Stimulated activated CD4-positive, alpha-beta T cell treated with anti-CD3 and anti-CD28 coated beads, Interleukin-12 subunit alpha, Interleukin-12 subunit beta, amount 100 ng/mL, for 24 hours (primary cell): ENCODE measurements at places on chromosomes 2 and 18.

GRCh38 chr2:2839782-2840531, 508.9 kb upstream of the MYT1L start:
- no peak for DNase-seq

DNA sequence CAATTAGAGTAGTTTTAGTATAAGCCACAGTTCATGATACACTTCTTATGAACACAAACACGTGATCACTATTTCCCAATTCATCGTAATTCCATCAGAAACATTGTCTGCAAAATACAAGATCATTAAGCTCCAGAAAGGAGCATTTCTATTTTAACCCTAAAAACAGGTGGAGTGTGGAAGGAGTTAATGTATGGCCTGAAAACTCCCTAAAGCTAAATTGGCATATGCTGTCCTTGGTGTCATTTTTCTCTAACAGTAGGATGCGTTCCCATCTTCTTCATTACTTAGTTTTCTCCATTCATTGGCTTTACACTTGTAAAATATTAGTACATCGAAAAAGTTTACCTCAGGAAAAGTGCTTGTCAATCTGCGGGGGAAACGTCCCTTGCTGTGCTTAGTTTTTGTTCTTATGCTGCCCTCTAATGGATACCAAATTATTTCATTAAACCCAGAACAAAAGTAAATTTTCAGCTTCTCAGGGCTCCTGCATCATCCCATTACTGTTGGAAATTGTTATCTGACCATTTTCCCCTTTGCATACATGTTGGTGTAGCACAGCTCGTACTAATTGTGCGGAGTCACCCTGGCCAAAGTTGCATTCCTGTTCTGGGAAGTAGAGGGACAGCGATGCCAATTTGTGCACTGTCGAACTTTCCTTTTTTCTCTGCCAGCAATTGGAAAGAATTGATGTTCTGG, 153.4 kb downstream of the GPD2 start:
- DNase-seq, result no peak

DNA sequence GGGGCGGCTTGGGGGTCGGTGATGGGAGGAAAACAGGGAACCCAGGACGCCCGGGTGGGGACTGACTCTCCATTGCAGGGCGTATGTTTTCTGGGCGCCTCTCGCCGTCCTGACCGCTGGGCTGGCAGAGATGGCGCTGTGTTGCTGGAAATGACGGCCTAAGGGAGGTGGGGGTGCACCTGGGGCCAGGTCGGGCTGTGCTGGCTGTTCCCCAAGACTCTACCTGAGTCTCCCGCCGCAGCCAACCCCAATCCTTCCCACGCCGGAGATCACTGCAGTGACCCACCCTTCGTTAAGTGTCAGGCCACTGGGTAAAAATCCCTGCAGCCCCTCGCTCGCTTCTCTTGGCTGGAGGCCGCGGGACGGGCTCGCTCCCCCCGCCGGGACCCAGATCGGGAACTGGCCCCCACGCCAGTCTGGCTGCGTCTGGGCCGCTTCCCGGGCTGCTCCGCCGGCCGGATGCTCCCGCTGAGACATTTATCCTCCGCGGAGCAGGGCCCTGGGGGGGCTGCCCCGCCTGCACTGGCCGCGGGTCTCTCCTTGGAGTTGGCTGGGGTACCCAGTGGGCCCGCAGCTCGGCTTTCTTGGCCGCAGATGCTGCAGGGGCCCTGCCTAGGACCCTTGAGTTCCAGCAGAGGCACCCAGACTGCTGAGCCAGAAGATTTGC, 7.8 kb upstream of the ARMC9 start:
- no peak for DNase-seq

- DNase-seq, result no peak
These were observed 10.5 kb downstream of the DRC1 start for GRCh38 chr2:26412091-26412673.

- no peak for DNase-seq
These were observed 697 bp upstream of the SPATS2L start for GRCh38 chr2:200305797-200306195.

GRCh38 chr18:36051760-36052159, 15.6 kb downstream of the RPRD1A start:
- DNase-seq, result no peak

GRCh38 chr18:32271672-32272208, 81.9 kb downstream of the MEP1B start:
- DNase-seq, result no peak

- no peak for DNase-seq
These were observed 240.0 kb upstream of the NT5C1B start for GRCh38 chr2:18829251-18829902.

- DNase-seq, result no peak
These were observed 68.6 kb downstream of the KCNS3 start for GRCh38 chr2:17947113-17947512.

GRCh38 chr2:223222397-223222796, 170.4 kb downstream of the KCNE4 start:
- no peak for DNase-seq

DNA sequence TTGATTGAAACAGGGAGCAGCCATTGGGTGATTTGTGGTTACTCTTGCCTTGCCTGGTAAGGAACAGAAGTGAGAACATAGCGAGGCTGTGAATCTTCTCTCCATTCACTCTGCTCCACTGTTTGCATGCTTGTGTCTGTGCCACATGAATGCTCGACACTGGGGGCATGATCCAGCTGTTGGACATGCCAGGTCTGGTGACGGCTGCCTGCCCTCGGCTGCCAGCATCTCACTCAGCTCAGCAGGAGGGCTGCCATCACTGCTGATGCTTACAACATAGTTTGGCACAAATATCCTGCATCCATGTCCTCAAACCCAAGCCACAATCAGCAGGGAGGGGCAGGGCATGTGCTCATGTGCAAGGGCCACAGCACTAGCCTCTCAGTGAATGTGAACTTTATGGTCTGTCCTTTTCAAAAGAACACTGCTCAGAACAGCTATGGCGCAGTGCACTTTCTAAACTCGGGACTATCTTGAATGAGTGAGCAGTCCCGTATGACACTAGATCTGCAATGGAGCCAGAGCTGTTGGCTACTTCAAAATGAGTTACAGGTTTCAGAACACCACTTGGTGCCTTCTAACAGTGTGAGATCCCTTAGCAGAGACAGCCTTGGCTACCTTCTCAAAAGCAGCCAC, 126.3 kb downstream of the NRP2 start:
- DNase-seq, result no peak

GRCh38 chr2:47650001-47650535, 132.9 kb upstream of the MSH6 start:
- no peak for DNase-seq

GRCh38 chr2:201378496-201379397, 21.6 kb upstream of the FLACC1 start:
- no peak for DNase-seq

DNA sequence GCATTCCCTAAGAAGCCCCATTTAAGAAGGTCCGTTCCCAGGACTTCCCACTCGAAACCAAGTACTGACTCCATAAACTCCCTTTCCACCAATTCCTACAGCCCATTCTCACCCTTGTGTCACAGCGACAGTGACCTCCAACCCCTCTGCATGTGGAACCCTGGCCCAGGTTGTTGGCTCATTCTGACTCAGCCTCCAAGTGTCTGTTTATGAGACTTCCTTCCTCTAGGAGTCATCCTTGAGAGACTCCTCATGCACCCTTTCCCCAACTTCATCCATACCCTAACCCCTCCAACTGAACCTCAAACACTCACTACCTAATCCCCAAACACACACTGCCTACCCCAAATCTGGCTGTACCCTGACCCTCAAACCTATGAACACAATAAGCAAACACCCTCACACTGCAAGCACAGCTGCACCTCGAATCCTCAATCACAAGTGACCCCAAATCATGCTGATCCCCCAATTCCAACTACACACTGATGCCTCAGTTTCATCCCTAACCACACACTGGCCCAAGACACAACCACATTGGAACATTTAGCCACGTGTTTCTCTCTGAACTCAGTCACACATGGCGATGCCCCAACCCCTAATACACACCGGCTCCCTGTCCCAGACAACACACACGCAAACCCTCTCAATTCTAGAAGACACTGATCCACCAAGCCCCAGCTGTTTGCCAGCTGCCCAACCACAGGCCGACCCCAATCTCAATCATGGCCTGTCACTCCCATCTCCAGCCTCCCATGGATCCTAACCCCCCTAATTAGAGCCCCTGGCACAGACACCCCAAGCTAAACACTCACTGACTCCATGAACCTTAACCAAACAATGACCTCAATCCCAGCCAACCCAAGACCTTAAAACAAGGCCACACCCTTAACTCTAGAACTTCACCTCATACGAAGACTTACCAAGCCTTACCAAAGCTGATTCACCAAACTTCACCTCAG, 219.6 kb downstream of the CYP26B1 start:
- no peak for DNase-seq

DNA sequence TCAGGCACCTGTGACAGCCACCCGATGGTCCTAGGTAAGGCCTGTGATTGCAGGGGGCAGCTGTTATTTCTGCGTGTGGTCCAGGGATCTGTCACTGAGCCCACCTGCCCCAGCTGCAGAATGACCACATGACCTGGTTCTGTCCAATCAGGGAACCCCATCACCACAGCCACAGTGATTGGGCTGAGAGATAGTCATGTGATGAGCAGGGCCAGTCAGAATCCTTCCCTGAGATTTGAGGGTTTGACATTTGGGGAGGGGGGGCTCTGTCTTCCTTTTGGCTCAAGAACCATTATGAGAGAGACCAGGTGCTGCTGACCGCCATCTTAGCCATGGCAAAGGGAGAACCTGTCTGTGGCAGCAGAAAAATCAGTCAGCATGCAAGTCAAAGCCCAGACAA, 147.2 kb downstream of the SMAD7 start:
- no peak for DNase-seq

DNA sequence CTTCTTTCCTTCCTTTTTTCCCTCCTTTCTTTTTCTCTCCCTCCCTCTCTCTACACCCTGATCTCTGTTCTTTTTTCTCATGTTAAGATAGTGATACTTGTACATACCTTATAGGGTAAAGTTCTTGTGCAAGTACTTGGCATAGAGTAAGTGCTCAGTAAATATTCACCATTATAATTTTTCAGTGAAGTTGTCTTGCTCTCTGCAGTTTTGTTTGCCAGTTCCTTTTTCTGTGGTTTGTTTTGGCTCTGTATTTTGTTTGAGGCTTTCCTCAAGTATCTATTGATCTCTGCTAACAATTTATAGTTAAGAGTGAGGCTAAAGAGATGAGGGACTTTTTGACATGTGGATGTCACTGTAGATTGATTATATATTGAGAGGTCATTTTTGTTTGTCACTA, 48.0 kb downstream of the MTX2 start:
- no peak for DNase-seq

DNA sequence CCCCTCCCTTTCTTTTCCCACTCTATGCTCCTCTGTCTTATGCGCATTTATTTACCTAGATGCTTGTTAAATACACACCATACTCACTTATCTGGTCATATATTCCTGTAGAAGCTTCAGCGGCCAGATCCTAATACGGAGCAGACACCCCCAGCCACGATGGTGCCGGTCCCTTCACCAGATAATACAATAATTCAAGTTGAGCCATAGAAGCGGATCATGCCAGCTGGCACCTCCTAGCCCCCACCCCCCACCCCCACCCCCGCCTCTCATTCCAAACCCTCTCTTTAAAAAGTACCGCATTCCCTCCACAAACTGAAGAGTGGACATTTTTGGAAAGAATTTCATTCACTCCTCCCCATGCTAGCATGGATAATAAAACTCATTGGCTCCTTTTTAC, 95.2 kb downstream of the BIN1 start:
- DNase-seq, result no peak

- DNase-seq, result no peak
These were observed 20.2 kb downstream of the SCYGR8 start for GRCh38 chr2:227765788-227766372.

- no peak for DNase-seq
These were observed at the start of gene HOXD12 for GRCh38 chr2:176099728-176100546. TSS of gene HOXD12 (plus strand) at chr2:176099795. CDS start at chr2:176099802, 7 bp downstream.

DNA sequence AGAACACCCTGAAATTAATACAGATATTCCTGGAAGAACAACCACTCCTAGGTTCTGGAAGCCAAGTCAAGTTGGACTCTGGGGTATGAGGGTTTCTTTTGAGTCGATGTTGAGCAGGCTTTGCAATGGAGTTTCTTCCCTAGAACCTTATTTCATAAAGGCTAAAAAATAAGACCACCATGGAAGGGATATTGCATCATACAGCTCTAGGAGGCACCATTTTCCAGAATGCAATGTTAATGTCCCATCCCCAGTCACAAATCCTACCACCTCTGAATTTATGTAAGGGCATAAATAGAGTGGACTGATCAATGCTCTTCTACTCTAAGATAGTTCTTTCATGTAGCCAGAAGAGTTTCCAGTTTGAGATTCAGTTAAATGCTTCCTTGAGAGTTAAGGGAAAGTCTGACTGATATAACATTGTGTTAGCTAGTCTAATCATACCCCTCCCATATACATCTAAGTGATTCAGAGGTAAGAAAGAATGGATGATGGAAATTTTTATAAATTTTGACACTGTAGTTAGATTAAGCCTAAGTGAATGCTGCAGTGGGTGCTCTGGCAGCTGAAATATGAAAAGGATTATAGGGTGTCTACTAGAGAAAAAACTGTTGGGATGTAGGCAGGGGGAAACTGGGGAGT, 22.0 kb downstream of the ARHGAP15 start:
- DNase-seq, result no peak

DNA sequence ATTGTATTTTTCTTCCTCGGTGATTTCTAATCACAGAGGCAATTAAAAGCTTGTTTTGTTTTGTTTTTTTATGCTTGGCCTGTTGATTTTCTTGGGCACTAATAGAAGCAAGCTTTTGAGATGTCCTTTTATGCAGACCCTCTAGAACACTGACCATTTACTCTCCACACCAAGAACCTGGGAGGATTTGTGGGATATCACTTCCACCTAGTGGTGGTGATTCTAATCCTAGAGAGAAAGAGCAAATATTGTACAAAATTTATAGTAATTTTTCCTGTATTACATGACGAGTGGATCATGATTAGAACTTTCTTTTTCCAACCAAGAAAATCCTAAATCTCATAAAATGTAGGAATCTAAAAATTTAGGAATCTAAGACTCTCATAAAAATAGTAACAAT, 23.4 kb downstream of the NEMP2 start:
- no peak for DNase-seq
